Amygdala (tissue), 56 donors: ENCODE measurements at places on chromosomes 7 and 10.

DNA sequence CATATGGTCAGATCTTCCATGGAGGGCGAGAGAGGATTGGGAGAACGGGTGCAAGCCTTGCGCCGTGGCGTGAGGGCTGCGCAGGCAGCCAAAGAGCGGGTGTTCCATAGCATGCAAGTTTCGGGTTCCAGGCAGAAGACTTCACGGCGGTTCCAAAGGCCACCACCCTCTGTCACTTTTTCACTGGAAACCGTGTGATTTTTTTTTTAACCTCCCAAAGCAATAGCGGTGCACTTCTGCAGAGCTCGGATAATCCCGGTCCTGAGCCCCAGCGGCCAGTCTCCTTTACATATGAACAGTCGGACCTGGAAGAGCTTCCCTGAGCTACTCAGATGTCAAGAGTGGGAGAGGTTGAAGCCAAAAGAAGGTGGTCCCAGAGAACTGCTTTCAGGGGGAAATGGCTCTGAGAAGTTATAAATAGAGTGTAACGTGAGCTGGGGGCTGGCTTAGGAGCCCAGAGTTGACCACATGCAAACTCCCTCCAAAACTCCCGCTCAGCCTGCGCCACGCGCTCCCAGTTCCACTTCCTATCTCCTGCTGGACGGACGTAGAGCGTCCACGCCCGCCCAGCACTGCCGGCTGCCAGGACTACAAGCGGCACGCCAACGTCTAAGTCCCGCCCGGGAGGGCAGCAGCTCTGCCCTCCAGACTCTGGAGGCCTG is at the start of gene MEOX2:
Gene MEOX2 (minus strand): TSS at position 389 of the 662 bp plus-strand sequence. CDS start 281 bp downstream, at position 108.
- no peak for DNase-seq

DNA sequence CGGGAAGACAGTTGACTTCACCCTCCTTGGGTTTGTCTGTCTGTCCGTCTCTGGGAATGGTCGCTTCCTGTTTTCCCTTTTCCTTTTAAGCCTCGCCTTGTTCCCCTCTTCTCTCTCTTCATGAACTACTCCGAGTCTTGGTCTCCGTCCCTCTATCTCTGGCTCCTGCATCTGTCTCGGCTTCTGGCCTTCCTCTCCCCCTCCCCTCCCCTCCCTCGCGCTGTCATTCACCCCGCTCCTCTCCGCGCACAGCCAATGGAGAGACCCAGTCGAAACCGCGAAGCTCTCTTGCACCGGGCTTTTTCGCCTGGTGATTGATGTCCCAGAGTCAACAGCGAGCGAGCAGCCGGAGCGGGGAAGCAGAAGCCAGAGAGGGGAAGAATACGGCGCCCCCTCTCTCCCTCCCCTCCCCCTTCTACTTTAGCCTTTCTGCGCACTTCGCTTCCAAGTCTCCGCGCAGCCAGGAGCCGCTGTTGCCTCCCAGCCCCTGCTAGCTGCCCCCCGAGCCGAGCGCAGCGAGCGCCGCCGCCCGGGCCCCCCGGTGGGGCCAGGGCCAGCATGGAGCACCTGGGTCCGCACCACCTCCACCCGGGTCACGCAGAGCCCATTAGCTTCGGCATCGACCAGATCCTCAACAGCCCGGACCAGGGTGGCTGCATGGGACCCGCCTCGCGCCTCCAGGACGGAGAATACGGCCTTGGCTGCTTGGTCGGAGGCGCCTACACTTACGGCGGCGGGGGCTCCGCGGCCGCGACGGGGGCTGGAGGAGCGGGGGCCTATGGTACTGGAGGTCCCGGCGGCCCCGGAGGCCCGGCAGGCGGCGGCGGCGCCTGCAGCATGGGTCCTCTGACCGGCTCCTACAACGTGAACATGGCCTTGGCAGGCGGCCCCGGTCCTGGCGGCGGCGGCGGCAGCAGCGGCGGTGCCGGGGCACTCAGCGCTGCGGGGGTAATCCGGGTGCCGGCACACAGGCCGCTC is at the start of gene TLX1:
Gene TLX1 (plus strand): TSS at position 317 of the 978 bp plus-strand sequence. CDS start 242 bp downstream, at position 559.
- no peak for DNase-seq

DNA sequence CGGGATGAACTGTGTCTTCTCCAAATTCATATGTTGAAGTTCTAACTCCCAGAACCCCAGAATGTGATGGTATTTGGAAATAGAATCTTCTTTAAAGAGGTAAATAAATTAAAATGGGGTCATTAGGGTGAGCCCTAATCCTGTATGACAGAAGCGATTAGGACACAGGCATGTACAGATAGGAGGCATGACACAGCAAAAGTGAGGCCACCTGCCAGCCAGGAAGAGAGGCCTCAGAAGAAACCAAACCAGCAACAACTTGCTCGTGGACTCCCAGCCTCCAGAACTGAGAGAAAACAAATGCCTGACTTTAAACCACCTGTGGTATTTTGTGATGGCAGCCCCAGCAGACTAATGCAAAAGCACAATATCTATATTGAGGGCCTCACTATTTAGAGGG is 214.3 kb downstream of the NEBL start:
- no peak for DNase-seq

DNA sequence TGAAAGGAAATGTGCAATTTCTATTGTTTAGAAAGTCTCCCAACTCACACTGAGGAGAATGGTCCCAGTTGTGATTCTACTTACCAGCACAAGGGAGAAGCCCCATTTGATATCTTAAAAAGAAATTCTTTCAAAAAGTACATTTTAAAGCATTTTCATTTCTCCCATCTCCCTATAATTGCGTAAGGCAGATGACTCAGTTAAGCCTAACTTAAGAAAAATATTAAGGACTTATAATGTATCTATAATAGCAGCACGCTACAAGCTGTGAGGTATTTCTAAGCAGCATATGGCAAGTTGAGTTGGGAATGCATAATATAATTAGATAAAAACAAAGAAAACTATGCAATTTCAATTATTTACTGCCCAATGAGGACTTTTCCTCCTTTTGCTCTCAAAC is 8.5 kb upstream of the NRCAM start:
- no peak for DNase-seq

- no peak for DNase-seq
Observed at GRCh38 chr7:29593459-29593858, 29.8 kb downstream of the PRR15 start.

DNA sequence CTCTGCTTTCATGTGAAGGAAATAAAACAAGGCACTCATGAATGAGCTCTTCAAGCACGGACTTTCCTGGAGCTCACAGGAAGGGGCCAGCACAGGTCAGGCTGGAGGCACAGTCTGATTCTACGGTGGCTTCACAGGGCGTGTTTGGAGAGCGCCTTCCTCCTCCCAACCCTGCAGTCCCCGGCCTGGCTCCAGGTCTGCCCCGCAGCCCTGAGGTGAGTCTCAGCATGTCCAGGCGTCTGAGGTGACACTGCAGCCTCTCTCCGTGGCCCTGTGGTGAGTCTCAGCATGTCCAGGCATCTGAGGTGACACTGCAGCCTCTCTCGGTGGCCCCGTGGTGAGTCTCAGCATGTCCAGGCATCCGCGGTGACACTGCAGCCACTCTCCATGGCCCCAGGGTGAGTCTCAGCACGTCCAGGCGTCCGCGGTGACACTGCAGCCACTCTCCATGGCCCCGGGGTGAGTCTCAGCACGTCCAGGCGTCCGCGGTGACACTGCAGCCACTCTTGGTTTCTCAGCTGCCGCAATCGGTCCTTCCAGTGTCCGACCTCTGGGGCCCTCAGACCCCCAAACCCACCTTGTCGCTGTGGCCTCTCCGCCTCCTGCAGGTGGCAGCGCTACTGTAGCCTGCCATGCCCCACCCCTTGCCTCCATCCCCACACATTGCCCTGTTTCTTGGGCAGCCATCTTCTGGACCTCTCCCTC is 381.7 kb downstream of the DNAJB6 start:
- DNase-seq: no peak

DNA sequence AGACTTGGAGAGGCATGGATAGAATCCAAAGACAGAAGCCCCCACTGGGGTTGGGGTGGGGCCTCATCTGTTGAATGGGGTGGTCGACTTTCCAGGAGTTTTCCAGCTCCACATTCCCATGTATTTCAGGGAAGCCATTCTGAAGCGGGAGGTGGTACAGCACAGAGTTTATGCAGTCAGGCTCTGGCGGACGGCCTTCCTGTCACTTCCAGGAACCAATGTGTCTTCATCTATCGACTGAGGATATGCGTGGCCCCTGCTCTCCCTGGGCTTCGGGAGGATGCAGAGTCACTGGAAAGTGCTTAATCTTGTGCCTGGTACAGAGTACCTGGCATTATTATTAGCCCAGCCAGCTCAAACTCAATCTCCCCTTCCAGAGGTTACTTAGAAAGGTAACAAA is 26.3 kb downstream of the DOCK1 start:
- no peak for DNase-seq

- DNase-seq: no peak
Observed at GRCh38 chr10:119525116-119525515, 17.4 kb downstream of the RGS10 start.

DNA sequence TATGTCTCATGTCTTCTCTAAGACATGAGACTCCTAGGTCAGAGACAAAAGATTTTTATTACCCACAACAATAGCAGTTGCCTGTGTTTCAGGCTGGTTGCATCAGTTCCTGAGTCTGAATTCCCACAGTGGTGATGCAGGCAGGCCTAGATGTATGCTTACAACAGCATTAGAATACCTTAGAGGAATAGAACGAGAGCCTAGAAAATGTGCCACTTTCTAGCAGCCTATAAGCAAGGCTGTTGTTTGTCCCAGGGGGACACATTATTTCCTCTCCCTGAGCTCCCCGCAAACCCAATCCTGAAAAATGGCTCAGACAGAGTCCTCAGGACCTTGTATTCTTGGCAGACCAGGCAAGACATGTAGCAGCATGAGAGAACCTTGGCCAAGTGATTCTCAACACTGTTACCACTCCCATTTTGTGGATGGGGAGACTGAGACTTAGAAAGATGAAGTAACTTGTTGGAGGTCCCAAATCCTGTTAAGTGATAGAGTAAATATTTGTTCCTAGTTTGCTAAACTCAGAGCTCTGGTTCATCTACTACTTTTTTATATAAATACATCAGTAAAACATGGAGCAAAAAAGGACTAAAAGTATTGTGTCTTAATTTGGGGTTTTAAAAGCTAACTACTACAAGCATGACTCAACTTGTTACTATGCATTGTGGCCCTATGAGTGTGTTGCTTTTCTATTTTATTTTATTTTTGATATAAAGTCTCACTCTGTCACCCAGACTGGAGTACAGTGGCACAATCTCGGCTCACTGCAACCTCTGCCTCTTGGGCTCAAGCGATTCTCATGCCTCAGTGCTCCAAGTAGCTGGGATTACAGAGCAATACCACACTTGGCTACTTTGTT is 14.2 kb downstream of the VTI1A start:
- no peak for DNase-seq

GRCh38 chr7:98357751-98358161 is 43.1 kb downstream of the BAIAP2L1 start:
- no peak for DNase-seq

- no peak for DNase-seq
Observed at GRCh38 chr7:64875658-64876406, 27.2 kb upstream of the ZNF273 start.

GRCh38 chr7:148567524-148567923 is 23.0 kb upstream of the C7orf33 start:
- no peak for DNase-seq

GRCh38 chr7:123190109-123190831 is 9.5 kb downstream of the SLC13A1 start:
- DNase-seq: no peak

DNA sequence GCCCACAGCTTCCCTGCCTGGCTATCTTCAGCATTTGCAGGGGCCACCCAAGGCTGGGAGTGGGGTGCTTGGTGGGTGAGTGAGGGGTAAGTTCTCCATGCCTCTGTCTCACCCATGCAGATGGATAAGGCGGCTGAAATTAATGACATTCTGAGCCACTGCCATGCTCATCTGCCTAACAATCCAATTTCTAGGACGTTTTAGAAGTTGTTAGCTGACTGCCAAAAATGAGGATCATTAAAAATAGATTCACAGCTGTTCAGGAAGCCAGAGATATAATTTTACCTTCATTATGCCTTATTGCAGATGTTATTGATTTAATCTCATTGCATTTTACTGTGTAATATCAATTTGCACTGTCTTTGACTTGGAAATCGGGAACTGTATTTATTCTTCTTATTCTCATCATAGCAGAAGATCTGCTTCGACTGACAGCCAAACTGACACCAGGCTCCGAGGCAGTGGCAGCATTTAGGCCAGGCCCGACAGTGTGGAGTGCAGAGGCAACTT is 334.4 kb upstream of the NPVF start:
- DNase-seq: no peak

GRCh38 chr10:76469675-76470074 is 1038.3 kb downstream of the LRMDA start:
- no peak for DNase-seq

GRCh38 chr7:151954866-151955820 is 1.1 kb upstream of the GALNTL5 start:
- DNase-seq: no peak

DNA sequence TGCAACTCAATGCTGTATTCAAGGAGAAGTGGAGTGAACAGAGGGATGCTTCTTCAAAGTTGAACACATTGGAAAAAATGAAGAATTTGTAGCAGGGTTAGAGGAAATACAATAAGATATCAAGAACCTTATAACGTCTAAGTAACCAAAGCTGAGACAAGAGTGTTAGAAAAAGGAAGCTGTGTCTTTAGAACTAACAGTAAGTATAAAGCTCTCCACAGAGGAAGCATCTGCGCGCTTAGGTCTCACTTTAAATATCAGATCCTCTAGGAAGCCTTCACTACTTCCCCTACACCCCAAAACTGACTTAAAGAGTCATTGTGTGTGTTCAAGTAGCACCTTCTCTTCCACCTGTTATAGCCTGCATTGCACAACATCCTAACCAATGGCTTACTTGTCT is 43.0 kb downstream of the CH25H start:
- DNase-seq: no peak
